ENCODE measurements at places on chromosomes 2 and 18.

- DNase-seq: no peak
Measured at GRCh38 chr2:219302412-219302968, 6.7 kb downstream of the PTPRN start.

DNA sequence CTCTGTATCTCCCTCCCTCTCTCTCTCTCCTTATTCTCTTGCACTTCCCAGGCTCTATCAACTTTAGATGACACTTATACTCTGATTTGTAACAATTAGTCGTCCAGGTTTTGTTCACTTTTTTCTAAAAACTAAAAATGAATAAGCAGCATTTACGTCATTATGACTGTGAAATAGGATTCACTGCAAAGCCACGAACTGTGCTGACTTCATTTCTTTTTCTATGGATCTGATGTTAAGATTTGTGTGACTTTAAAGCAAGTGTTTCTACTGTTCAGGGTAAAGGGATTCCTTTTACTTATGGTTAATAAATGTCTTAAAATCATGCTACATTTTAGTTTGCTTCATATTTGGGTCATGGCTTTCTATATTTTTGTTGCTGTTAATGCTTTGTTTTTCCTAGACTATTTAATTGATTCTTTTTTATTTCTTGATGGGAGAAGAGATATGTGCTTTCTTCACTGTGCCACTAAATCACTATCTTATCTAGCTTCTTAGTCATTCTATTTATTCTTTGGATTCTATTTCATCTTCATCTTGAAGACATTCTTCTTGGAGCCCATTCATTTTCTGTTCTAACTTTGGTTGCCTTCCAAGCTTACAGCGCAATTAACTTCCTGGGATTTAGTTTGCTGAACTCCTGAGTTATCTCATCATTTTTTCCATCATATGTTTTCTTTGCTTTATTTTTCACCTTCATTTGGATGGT is 480.4 kb upstream of the TRIB2 start:
- no peak for DNase-seq

GRCh38 chr2:198657512-198658121 is 800.1 kb downstream of the SATB2 start:
- no peak for DNase-seq

GRCh38 chr2:148957023-148957422 is 81.5 kb upstream of the LYPD6B start:
- DNase-seq: no peak

- DNase-seq: no peak
Measured at GRCh38 chr18:67639872-67640271, 123.4 kb upstream of the DSEL start.

GRCh38 chr2:200077838-200078237 is 122.5 kb downstream of the MAIP1 start:
- DNase-seq: no peak

DNA sequence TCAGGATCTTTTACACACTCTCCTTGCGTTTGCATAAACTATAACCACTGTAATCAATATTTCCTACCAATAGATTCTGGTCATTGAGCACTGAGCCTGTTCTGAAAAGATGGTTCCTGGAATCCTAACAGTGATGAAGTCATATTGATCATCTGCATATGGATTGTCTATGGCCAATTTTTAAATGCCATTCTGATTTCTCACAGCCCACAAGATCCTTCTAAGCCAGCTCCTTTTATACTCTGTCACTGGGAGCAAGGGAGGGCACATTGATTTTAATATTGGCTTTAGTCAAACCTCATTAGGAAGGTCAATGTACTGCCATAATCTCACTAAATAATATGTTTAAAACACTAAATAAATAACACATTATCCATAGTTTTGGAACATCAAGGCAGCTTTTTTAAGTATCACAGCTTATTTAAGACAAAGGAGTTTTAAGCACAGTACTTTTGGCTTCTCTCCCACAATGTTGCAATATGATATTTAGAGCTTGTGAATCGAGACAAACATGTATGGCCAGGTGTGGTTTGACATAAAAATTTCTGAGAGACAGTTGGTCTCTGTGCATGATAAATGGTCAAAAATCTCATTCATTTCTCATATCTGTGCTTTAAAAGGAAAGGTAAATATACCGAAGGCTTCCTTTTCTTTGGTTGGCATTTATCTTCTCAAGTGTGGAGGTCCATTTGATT is 267.3 kb downstream of the MTX2 start:
- no peak for DNase-seq

- DNase-seq: no peak
Measured at GRCh38 chr2:9793156-9793917, 49.9 kb upstream of the TAF1B start.

GRCh38 chr2:221527776-221528309 is 44.3 kb downstream of the EPHA4 start:
- no peak for DNase-seq
